ENCODE measurements at places on chromosomes 1 and 21.
A peak's percentile ranks its signal among the peaks of the same experiment; 100 is the strongest.

DNA sequence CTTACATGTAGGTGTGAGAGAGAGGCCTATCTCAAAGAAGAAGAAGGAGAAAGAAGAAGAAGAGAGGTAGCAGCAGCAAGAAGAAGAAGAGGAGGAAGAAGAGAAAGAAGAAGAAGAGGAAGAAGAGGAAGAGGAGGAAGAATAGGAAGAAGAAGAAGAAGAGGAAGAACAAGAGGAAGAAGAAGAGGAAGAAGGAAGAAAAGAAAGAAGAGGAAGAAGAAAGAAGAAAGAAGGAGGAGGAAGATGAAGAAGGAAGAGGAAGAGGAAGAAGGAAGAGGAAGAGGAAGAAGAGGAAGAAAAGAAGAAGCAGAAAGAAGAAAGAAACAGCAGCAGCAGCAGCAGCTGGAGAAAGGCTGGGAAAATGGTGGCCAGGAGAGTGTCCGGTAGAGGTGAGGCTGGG is 10.3 kb upstream of the AZIN2 start:
- DNase-seq = no peak

DNA sequence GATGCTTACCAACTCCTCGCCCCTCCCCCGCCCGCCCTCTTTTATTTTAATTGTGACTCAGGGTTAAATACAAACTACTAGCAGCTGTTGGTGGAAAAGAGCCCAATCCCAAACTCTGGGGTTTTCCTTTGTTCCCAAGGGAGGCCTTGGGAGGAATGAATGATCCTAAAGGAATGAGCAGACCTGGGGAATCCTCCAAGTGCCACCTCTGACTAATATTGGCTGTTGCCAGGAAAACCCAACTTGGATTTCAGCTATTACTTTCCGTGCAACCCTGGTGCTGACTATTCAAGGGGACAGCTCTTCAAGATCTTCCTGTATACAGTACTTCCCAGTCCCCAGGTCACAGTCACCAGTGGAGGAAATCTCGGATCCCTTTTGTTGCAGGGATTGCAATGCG is 1.3 kb upstream of the S100A10 start:
- DNase-seq = no peak

DNA sequence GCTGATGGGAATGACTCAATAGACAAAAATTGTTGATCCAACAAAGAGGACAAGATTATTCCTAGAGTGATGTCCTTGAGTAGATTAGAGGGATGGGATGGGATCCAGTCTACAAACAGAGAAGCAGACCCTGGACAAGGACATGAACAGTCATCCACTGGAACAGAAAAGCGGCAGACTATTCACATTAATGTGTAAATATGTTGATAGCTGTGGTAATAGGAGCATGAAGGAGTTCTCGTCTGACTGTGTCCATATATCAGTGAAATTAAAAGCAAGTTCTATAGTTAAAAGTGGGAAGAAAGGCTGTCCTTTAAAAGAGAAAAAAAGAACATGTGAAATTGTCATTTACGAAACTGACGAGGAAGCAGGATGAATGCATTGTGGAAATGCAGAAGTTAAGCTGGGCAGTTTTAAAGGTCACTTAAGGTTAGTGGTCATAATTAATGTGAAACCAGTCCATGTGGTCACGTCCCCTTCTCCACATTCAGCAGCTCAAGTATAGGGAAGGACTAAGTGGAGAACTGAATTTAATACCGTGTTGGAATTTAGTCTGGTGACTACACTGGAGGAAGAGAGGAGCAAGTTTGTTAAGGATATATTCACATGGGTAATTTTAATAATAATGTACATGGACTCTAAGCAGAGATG is 62.1 kb downstream of the PIK3R3 start:
- no peak for DNase-seq

- DNase-seq = no peak
Observed at GRCh38 chr21:14742119-14742518, 196.0 kb upstream of the SAMSN1 start.

GRCh38 chr1:191788551-191788950 is 369.7 kb upstream of the RGS18 start:
- no peak for DNase-seq

- no peak for DNase-seq
Observed at GRCh38 chr1:181640956-181641355, 157.6 kb downstream of the CACNA1E start.

- DNase-seq = no peak
Observed at GRCh38 chr21:15062606-15062965, 2.2 kb downstream of the NRIP1 start.

DNA sequence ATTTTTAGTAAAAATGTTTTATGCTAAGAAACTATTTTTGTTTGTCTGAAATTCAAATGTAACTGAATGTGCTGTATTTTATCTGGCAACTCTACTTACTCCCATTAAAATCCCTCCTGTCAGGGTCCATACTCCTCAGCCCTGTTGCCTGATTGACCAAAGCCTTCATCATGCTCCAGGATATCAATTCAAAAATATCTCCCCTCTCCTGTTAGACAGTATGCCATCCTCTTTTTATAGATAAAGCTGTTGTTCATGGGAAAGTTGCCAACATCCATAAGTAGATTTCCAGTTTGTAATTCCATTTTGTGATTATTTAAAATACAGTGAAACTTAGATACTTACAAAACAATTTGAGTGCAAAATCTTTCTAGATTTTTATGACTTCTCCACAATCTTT is 65.7 kb downstream of the DTL start:
- DNase-seq = no peak

DNA sequence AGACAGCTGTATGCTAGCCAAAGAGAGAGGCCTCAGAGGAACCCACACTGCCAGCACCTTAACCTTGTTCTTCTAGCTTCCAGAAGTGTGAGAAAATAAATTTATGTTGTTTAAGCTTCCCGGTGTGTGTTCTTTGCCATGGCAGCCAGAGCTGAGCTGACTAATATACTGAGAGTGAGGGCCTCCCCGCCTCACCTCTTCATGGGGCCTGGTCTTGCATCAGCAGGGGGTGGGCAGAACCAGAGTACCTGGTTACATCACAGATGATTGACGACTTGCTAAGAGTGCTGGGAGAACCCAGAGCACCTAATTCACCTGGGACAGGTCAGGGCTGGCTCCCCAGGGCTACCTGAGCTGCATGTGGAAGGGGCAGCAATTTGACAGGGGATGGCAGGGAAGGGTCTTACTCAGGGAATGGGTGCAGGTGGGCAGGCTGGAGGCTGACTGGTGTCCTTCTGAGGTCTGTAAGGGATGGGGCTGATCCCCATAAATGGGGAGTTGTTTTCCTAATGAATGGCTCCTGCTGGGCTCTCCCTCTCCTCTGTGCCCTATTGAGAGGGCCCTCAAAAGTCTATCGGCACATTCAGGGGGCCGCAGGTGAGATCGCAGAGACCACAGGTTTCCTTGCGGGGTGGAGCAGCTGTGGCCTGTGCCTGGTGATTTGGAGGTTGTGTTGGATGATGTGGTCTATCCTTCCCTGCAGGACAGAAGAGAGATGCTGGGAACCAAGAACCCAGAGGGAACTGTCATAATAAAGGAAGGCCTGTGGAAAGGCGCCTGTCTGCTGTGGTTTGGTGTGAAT is 60.6 kb upstream of the ETV3 start:
- no peak for DNase-seq

DNA sequence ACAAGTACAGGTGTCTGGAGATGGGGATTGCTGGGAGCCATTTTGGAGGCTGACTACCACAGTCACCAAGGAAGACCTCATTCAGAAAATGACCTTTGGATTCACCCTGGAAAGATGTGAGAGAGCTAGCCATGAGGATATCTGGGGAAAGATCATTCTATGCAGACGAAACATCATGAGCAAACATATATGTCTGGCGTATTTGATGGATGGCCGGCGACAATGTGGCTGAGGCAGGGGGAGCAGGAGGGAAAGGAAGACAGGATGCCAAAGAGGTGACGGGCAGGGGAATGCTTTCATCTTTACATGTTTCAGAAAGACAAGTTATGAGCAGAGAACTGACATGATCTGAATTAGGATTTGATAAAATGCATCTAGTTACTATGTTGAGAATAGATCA is 61.5 kb upstream of the SOX13 start:
- DNase-seq = peak; percentile 16

GRCh38 chr1:177770096-177770495 is 199.8 kb downstream of the SEC16B start:
- no peak for DNase-seq

DNA sequence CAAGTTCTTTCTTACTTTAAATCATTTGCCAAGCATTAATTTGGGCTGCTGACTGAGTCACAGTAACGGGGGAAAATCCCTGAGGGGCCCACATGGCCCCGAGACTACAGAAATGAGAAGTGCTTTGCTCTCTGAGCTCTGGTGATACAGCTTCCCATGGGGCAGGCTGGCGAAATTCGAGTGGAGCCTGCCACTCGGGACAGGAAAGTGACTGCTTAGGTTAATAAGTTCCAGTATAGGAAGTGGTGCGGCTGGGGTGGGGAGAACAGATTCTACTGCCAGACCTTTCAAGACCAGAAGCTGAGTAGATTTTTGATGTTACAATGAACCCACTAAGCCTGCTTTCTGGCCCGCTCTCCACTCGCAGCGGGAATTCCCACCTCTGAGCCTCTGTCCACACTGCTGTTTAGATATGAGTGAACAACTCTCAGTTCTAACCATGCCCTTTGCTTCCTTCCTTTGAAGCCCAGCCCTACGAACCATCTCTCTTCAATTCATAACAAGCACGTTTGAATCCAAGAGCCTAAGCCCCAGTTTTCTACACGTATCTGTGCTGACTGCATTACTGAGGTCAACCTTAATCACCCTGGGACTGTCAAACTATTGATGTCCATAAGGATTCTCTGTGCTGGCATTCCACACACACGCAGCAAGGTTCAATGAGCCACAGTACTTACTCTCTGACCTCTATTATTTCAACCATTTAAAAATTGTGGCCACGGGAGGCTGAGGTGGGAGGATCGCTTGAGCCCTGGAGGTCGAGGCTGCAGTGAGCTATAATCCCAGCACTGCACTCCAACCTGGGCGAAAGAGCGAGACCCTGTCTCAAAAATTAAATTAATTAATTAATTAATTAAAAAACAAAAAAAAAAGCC is 9.6 kb downstream of the ZBTB17 start:
- no peak for DNase-seq

GRCh38 chr1:172697534-172698002 is 38.7 kb downstream of the FASLG start:
- no peak for DNase-seq

DNA sequence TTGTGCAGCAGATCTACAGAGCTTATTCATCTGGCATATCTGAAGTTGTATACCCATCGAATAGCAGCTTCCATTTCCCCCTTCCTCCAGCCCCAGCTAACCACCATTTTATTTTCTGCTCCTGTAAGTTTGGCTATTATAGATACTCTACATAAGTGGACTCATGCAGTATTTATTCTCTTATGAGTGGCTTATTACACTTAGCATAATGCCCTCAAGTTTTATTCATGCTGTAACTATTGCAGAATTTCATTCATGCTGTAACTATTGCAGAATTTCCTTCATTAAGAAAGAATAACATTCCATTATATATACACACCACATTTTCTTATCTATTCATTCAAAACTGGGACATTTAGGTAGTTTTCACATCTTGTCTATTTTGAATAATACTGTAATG is 30.5 kb upstream of the IFI16 start:
- DNase-seq = no peak

DNA sequence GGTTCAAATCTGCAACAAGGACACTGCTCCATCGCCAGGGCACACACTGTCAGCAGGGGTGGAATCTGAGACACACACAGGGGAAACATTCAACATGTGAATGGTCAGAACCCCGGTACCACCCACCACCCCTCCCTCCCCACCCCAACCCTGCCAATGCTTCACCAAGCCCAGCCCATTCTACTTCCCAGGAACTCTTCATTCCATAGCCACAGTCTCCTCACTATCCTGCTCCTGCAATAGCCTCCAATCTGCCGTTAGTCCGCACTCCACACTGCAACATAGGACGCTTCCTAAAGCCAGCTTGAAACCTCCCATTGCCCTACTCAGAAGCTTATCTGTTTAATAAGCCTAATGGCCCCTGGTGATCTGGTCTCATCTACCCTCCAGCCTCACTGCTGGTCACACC is 7.5 kb upstream of the RAB3B start:
- DNase-seq = peak; percentile 16

DNA sequence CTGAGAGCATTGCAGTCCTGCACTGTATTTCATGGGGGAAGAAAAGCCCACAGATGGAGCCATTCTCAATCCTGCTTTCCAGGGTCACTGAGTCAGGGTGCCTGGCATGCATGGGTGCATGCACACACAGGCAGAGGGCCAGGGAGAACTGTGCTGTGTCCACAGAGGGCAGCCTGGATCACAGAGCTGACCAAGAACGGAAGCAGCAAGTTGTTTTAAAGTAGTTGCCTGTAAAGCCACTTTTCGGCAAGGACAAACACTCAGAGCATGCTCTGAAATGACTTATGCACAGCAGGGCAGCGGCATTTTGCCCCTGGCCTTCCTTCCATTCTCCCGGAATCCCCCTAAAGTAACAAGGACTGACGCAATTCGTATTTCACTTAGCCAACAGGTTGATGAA is 3.6 kb downstream of the ERG start:
- DNase-seq = no peak

DNA sequence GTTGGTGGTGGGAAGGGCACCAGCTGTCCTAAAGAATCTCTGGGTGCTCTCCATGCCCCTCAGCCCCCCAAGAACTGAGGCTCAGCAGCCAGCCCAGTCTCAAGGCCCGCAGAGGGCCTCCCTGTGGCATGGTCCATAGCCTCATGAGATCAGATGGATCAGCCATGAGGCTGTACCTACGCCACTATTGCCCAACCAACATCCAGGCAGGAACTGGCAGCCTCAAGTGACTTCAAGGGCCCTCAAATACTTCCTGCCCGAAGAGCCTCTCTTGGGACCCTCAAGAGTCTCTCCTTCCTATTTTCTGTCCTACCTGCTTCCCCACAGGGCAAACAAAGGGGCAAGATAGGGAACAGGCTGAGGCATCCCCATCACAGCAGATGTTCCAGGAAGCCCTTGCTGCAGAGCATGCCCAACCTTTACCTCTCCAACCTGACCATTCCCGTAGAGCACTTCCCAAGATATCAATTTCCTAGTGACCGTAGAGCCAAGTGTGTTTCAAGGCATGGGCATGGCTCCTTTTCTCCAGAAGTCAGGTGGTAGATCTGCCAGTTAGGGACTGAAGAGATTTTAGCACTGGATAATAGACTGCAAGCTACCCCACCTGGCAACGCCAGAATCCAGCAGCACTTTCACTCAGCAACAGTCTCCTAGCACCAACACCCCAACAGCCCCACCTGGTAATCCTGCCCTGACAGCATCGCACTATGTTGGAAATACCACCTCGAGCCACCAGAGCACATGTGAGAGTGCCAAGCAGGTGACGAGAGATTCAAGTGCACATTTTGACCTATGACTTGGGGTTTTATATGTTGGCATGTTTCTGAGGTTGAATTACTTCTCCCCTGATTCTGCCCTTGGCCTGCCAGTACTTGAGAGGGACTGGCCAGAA is 13.7 kb upstream of the MFSD2A start:
- no peak for DNase-seq

- DNase-seq = no peak
Observed at GRCh38 chr1:237133921-237134320, 91.9 kb downstream of the RYR2 start.

- no peak for DNase-seq
Observed at GRCh38 chr1:46526691-46527291, 24.7 kb downstream of the KNCN start.

GRCh38 chr1:17672226-17672625 is 82.9 kb upstream of the ACTL8 start:
- DNase-seq = no peak

- DNase-seq = no peak
Observed at GRCh38 chr1:191953526-191953925, 204.7 kb upstream of the RGS18 start.
